ENCODE measurements at places on chromosomes 3 and 15.

GRCh38 chr3:151445273-151446001, 15.4 kb downstream of the IGSF10 start:
- no peak for DNase-seq

- no peak for DNase-seq
Observed at GRCh38 chr3:143068059-143068458, 51.5 kb upstream of the CHST2 start.

DNA sequence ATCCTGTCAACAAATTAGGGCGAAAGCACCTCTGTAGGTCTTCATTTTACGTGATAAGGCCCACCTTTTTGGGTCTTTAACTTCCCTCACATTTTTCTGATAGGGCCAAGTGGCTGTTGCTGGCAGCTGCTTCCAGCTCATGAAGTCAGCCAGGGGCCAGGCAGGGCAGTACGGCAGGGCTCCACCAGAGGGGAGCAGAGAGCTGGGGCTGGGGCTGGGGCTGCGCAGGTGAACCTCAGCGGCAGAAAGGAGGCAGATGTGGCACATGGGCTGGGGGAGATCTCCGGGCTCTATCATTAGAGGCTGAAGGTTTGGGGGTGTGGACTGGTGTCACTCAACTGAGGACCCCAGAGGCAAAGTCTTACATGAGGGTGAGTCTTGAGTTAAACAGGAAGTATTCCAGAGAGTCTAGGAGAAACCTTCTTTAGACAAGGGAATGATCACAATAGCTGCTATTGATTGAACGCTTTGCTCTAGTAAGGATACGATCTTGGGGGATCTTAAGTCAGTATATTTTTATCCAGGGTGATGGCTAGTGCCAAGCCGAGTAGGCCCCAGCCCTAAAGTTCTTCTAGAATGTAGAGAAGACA, 62.8 kb upstream of the MEX3B start:
- DNase-seq, result no peak

DNA sequence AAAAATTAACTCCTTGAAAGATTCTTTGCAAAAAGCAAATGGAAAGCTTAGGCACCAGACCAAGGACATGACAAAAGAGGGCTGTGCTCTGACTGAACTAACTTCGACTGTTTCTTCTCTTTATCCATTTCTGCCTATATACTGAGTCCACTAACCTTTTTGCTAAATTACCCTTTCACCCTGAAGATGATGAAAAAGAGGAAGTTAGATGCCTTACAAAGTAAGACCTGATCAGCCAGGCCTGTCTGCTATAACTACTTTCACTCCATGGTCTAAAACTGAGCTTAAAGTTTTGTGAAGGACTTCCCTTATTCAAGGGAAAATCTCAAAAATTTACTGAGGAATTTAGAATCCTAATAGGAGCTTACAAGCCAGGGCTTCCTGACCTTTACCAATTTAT, 6.2 kb upstream of the IGSF10 start:
- DNase-seq, result no peak

GRCh38 chr3:193548406-193548805, 6.3 kb downstream of the ATP13A4 start:
- no peak for DNase-seq
